Sigmoid colon (tissue), 7 donors: ENCODE measurements at places on chromosomes 16 and 17. TPM values are rescaled to one million over a fixed set of nuclear protein-coding genes. Genes with fewer than 3 reads are reported as not detected.

DNA sequence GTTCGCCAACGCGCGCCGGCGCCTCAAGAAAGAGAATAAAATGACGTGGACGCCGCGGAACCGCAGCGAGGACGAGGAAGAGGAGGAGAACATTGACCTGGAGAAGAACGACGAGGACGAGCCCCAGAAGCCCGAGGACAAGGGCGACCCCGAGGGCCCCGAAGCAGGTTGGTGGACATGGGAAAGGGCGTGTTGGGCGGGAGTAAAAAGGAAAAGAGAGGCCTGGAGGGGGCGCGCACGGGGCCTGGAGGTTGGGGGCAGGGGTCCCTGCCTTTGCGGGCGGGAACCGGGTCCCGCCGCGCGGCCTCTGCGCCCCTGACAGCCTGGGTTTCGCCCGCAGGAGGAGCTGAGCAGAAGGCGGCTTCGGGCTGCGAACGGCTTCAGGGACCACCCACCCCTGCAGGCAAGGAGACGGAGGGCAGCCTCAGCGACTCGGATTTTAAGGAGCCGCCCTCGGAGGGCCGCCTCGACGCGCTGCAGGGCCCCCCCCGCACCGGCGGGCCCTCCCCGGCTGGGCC, 2.1 kb downstream of the IRX5 start:
- no peak for DNase-seq

- no peak for DNase-seq
Observed at GRCh38 chr16:68898026-68898425, 54.7 kb downstream of the TANGO6 start.

DNA sequence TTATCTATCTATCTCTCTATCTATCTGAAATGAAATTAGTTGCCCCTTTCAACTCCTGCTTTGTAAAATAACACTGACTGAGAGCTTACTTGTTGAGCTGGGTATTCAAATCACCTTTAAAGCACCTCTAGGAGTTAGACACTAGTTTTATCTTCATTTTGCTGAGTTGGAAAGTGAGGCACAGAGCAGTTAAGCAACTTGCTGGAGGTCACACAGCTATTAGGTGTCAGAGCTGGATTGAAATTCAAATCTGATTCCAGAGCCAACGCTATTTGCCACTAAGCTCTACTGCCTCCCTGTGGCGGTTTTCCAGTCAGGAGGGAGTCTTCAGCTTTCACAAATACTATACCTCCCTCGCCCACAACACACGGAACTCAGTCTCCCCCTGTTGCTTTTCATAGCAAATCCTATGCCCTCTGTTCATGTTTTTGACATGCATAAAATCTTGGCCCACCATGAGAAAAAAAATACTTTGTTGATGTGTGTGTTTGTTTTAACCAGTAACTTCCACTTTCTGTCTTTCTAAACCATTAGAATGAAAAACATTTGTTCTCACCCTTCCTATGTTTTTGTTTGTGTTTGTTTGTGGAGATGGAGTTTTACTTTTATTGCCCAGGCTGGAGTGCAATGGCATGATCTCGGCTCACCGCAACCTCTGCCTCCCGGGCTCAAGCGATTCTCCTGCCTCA, 74.8 kb upstream of the SMURF2 start:
- no peak for DNase-seq

- DNase-seq, result peak; percentile 96
Observed at GRCh38 chr16:86517652-86518258, 7.4 kb downstream of the FOXF1 start.

DNA sequence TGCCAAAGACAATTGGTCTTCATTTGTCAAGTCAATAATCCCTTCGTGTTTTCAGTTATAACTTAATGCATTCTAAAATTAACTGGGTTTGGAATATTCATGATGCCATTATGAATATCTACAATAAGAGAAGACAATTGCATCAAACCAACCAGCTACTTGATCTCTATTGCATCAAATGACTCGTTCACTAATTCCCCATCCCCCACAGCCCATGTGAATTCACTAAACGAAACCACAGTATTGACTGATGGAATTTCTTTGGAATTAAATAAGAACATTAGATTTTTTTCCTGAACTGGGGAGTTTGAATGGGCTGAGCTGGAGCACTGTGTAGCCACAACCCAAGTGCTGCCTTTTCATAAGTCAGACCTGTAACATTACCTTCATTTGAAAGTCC, 65.3 kb downstream of the HS3ST3B1 start:
- DNase-seq, result no peak

Gene LITAFD
- polyA plus RNA-seq, result not detected

Gene PRR15L
- polyA plus RNA-seq, result 334 TPM

Gene HES7
- not detected for polyA plus RNA-seq

DNA sequence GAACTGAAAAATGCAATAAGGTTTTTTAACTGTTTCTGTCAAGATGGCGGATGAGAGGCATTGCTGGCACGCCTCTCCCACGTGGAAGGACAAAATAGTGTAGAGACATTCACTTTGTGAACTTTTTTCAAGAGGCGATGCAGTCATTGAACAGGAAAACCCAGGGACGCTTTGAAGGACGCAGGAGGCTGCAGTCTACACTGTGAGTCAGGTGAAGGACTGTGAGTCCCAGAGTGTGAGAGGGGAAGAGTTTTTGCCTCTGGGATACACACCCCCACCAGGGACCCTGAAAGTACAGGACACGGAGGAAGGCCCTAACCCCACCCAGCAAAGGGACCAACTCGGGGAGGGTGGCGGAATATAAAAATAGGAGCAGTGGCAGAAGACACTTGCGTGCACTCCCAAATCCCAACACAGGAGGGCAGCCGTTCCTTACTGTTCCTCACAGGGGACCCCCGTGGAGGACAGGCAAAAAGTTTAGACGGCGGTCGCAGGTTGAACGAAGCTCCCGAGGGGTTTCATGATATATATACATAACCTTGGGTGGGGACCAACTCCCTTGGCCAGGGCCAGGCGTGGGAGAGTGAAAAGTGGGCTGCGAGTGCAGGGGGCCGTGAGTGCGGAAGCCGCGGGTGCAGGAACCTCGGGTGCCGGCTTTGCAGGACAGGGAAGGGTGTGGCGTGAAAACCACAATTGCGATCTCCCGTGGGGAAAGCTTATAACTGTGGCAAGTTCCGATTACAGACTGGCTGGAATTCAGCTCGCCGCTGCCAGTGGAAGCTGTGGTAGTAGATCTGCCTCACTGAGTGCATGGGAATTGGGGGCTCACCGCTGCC, 82.0 kb upstream of the ALOX12 start:
- peak; percentile 79 for DNase-seq

DNA sequence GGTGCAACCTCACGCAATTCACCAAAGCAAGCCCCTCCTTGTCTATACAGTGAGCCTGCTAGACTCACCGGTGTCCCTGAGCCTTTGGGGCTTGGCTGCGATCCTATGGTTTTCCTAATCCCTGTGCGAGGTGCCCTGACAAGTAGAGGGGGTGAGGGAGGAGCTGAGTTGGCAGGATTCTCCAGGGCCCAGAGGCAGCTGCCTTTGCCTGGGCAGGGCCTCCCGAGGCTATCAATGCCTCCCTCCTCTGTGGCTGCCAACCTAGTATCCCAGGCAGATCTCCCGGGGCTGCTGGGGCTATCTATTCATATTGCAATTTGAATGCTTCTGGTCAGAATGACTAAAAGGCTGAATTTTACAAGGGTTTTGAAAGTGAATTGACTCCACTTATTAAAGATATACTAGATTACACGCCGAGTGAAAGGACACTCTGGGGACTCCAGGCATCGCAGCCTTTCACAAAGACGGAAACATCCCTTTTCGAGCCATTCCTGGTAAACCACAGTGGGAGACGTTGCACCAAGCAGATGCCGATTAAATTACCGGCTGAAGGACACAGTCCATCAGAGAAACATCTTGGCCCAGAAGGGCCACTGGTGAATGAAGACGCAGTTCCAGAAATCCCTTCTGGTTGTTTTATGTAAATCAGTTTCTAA, 11.3 kb upstream of the PITPNM3 start:
- peak; percentile 67 for DNase-seq

- no peak for DNase-seq
Observed at GRCh38 chr17:18859256-18859655, 1.3 kb downstream of the PRPSAP2 start.

Gene DNAH2
- not detected for polyA plus RNA-seq

DNA sequence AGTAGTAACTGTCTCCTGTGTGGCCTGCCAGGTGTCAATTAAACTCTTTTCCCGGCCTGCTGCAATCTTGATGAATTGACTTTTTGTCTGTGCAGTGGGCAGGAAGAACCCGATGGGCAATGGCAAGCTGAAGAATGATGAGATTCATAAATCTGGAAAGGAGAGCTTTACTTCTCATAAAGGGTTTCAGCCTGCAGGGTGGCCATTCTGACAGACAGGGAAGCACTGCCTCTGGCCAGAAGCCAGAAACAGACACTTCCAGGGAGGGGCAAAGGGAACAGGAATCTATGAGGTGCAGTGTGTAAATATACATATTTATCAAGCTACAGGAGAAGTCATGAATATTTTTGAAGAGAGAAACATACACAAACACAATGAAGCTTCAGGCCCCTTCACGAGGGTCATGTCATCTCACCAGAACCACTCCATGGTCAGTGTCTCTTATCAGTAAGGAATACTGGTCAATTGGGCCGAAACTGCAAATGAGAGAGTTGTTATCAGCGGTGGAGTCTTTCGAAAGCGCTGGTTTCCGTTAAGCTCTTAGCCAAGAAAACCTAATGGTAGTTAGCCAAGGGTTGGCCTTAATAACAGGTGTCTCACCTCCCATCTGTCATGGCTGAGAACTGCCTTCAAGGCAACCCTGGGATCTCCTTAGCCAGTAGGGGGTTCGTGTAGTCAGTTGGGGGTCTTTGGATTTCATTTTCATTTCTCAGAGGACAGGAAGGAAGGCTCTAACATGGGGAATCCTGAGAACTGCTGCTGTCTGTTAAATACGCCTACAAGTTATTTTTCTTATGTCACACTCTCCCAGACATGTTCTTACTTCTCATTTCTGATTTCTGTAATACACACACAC, 1.2 kb upstream of the NARF start:
- DNase-seq, result no peak

GRCh38 chr17:62665599-62665998, 38.1 kb downstream of the MRC2 start:
- no peak for DNase-seq

DNA sequence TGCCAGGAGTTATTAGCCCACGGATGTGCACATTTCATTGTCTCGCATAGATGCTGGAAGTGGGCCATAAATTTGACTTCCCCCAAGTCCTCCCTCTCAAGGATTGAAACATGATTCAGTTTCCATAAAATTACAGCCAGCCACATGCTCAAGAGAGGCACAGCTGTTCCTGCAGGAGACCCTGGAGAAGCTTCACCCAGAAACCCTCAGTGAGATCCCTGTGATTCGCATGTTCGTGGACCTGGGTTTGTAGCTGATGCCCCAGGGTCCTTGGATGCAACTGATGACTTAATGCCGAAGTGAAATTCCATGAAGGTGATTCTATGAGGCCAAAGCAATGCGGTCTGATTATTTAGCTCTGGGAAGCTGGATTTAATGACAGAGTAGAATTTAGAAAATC, 24.7 kb upstream of the AQP8 start:
- DNase-seq, result no peak

Gene TMEM98
- polyA plus RNA-seq, result 23.8 TPM

DNA sequence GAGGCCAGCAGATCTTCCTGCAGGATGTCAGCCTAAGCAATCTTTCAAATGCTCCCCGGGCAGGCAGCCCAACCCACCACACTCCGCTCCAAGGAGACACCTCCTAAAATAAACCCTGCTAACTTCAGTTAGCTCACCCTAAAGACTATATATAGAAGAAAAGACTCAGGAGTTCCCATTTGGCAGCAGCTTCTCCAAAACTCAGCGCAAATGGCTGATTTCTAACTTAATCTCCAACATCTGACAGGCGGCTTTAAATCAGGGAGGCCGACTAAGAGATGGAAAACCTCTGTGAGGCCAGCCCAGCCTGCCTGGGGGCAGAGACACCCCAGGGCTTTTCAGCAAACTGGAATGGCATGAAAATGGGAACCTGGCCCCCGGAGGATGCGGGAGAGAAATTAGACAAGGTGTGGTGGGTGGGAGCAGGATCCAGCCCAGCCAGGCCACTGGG, 91.6 kb downstream of the XYLT1 start:
- peak; percentile 93 for DNase-seq

Gene TRPV3
- 3.1 TPM for polyA plus RNA-seq

DNA sequence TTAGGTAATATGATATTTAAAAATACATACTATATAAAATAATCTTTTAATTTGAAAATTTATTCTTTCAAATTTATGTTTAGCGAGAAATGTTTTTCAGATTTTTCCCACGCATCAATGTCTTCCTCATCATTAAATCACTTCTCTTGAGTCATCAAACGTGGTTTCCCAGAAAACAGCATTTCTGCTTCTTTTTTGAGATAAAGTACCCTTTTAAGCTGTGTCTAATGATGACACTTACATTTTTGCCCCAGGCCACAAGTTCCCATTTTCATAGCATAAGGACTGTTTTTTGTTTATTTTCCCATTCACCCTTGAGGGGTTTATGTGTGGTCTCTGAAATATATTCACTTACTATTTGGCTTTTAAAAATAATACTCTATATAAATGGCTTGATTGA, 139.0 kb upstream of the HS3ST3A1 start:
- DNase-seq, result no peak

DNA sequence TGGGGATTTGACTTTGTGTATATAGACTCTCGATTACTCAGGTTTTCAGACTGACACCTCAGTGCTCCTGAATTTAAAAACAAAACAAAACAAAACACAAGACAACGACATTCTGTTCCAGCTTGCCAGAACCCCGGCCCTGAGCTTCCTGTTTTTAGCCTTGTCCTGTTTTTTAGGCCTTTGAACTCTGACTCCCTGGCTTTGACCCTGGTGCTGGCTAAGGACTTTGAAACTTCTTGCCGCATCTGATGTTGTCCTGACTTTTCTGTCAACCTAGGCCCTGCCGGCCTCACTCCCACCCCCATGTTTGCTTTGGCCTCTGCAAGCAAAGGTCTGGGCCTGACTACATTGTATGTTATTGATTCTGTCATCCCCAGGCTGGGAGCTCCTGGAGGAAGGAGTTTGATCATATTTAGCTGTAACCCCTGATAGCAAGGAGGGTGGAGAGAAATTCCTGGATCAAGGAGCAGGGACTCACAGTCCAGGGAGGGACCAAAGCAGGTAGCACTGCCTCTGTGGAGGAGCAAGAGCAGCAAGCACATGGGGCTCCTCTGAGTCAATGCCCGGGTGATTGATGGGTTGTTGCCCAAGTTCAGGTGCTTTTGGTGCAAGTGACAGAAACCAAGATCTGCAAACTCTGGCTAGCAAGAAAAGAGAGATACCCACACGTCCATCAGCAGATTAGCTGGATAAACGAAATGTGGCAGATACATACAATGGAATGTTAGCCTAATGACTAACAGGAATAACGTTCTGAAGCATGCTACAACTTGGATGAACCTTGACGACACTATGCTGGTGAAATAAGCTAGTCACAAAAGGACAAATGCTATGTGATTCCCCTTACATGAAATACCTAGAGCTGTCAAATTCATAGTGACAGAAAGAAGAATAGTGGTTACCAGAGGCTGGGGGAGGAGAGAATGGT, 7.7 kb downstream of the CCL16 start:
- DNase-seq, result no peak

DNA sequence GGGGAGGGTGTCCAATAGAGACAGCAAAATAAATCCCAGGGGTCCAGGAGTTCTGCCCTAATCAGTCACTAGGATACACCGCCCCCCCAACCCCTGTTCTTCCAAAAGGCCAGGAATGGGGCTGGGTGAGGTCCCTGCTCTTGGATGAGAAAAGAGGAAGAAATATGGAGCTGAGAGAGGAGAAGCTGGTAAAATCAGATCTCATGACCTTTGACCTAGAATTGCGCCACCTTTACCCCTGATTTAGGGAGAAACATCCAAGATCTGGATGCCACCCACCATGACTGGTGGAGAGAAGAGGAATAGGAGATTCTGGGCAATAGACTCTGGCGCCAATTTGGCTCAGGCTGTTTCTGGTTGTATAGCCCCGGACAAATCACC, 707 bp upstream of the CACNB1 start:
- DNase-seq, result no peak

GRCh38 chr16:48592839-48593429, 17.0 kb downstream of the N4BP1 start:
- DNase-seq, result no peak
